NCI-H1694 treated with DMSO at 0.1 percent for 48 hours (cell line): ENCODE measurements at places on chromosomes 16 and 17.
A peak's percentile ranks its signal among the peaks of the same experiment; 100 is the strongest.

DNA sequence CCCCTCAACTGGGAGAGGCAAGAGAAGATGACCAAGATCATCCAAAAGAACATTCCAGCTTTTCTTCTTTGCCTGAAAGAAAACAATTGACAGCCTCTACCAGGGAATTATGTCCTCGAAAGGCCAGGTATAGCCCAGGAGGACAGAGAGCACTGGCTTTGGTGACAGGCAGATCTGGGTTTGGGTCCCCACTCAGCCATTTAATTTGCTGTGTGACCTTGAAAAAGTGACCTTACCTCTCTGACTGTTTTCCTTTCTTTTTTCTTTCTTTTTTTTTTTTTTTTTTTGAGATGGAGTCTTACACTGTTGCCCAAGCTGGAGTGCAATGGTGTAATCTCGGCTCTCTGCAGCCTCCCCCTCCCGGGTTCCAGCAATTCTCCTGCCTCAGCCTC lies 27.7 kb upstream of the KIFC3 start:
- DNase-seq, result no peak

GRCh38 chr17:81440051-81440471 lies 44.8 kb downstream of the BAHCC1 start:
- no peak for DNase-seq

- DNase-seq, result no peak
Measured at GRCh38 chr17:38705523-38705802, 390 bp downstream of the MLLT6 start.

DNA sequence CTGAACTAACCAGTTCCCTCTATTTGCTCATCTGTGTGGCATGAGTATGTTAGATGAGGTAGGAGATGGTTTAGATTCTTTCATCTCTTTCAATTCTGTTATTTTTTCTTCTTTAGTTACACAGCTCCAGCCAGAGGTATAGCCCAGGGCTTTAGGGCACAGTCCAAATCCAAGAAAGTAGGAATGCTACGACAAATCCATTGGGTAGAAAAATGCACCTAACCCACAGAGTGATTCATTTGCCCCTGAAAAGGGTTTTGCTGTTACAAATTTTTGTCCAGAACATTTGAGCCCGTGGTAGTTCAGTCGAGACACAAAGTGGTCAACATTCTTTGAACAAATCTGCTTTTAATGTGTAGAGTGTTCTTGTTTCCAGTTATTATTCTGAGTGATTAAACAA lies 250.7 kb downstream of the HS3ST3A1 start:
- no peak for DNase-seq

DNA sequence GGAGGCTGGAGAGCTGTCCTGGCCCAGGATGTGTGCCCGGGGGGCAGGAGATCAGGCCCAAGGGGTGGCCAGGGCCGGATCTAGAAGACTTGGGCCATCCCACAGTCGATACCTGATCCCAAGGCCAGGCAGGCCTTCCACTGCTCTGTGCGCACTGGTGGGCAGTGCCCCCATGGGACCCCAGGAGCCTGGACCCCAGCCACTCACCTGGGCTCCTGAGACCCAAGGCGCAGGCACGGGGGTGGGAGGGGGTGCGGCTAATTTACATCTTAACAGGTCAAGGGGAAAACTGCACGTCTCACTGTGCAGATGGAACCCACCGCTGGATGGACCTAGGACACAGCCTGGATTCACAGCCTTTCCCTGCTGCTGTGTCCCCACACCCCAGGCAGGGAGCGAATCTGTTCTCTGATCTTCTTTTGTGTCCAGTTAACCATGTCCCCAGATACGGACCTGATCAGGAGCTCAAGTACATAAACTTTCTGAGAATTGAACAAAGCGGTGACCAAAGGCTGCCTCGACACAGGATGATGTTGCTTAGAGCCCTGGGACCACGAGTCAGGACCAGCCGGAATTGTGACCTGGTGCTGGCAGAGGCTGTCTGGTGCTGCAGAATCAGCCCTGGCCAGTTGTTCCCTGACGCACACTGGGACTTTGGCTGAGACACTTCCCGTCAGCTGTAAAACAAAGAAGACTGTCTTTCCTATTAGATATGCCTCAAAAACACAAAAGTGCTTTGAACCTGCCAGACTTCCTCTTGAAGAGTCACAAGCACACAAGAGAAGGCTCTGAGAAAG lies 60.6 kb downstream of the TNFRSF13B start:
- no peak for DNase-seq

DNA sequence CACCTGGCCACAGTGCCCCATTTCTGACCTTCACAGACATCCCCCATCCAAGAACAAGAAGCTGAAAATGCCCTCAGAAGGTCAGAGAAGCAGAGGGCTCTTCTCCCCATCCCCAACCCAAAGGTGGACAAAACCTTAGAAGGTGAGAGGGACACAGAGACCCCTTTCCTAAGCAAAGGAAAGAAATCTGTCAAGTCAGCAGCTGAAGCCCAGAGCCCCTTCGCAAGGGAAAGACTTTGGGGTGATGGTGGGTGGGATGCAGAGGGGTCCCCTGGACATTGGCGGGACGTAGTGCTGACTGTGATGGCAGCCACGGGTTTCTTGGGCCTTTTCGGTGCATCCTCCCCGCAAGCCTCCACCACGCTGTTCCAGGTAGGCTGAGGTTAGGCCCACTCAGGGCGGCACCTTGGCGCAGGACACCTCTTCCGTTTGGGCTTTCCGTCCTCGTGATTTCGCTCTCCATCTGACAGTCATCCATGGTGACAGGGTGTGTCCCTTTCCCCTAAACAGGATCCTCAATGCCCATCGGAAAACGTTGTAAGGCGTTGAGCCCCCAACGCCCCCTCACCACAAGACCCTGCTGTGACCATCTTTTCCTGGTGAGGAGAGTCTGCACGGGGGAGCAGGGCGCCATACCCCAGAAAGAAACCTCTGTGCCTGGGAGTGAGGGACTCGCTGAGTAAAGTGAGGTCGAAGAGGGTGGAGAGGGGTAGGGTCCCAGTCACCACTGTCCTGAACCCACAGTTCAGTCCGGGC lies 10.7 kb upstream of the GSDMA start:
- DNase-seq, result no peak

DNA sequence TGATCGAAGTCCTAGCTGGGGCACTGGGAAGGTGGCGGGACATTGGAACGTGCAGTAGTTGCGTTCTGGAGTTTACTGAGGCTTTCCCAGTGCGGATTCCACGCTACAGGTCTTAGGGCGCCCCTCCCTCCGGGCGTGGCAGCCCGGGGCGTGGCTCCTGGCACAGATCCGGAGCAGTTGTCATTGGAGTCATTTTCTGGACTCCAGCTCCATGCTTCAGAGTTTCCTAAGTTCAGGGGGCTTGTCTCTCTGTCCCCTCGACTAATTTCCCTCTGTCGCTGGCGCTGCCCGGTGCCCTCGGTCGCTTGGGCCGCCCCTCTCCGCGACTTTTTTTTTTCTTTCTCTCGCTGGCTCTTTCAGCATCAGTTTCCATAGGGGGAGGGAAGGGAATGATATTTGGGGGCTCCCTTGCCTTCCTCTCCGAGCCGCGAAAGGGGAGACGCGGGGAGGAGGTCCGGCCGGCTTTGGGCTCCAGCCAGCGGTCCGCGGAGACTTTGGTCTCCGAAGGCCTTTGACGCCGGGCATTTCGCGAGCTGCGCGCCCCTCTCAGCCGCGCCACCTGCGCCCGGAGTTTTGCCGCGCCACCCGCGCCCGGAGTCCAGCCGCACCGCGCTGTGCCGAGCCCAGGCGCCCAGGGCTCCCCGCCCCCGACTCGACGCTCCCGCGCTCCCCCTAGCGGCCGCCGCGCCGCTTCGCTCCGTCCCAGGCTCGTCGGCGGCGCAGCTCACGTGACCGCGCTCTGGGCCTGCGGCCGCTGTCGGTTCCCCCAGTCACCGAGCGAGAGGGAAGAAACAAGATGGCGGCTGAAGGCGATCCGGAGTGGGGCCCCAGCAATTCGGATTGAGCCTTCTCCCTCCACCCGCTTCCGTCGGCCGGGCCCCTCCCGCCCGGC lies at the start of gene BPTF:
Gene BPTF, plus strand, starts transcription at position 769 of the 892 bp plus-strand sequence. CDS start 222 bp downstream, outside the sequence.
- peak; percentile 82 for DNase-seq

- no peak for DNase-seq
Measured at GRCh38 chr17:42141382-42141781, 13.4 kb downstream of the RAB5C start.

DNA sequence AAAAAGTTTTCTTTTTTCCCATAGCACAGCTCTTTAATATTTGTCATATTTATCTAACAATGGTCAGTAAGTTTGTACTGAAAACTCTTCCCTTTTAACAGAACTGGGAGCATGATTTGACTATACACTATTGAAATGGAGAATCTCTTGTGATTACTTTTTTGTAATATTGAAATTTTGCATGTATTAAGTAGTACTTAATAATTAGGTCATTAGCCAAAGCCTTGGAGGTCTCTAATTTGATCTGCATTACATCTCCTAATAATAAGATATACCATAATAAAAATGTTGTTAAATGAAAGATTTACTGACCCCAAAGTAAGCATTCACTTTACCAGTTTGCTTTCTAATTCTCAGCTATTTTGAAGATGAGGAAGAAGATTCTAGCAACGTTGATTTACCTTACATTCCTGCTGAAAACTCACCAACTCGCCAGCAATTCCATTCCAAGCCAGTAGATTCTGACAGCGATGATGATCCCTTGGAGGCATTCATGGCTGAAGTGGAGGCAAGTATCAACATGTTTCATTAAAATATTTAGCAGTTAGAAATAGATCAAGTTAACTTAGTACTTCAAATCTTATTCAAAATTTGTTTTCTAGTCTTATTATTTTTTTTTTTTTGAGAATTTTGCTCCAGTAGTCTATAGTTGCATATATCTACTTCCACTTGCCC lies 18.2 kb downstream of the DDX42 start:
- no peak for DNase-seq

DNA sequence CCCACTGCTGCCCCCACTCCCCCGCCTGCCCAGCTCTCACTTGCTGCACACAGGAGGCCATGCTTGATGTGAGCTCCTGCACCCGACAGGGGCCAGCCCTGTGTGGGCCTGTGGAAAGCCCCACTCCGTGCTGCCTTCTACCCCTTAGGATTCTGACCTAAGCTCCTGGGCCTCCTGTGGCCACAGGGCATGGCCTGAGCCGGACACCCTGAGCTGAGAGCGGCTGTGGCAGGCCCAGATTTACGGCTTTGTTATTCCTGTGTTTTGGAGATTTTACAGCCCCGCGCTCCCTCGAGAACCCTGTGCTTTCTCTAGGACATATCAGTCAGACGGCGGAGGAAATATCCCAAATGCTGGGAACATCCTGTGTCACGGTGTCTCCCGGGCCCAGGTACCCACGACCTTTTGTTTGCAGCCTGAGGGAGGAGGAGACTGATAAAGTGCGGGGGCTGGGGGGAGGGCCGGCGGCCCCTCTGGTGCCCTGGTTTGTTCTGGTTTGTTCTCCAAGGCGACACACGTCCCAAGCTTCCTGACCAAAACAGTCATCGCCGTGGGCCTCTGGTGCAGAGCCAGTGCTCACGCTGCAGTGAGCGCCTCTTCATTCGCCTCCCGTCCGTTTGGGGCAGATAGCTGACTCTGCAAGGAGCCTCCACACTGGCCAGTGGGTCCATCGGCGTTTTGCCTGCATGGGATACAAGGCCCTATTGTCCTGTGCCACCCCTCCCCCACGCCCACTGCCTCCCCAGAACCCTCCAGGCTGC lies 363.4 kb downstream of the C16orf95 start:
- DNase-seq, result no peak

DNA sequence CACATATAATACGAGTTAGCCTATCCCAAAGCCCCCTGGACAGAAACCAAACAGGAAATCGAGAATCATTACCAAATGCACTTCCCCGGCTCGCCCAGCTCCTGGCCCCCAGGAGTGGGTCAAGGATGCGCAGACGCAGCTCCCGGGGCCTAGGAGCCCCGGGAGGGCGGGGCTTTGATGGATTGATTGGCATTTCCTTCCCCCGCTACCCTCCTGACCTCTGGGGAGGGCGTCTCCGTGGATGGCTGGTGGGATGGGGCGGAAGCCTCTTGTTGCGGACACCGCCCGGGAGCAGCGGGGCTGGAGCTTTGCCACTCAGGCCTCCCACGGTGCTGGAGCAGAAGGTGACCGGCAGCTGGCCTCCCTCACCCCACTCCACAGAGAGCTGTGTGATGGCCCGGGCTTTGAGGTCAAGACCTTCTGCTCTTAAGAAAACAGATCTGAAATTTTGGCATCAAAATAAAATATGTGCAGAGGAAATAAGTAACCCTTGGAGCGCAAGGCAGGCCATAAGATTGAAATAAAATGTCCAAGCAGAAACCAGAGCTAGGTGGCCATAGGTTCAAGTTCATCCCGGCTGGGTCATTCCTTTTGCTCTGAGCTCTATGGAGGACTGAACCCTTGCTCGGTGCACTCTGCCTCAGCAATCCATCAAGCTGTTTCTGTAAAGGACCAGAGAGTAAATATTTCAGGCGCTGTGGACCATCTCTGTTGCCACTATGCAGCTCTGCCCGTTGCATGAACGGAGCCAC lies 262.3 kb downstream of the SOX9 start:
- DNase-seq, result no peak

DNA sequence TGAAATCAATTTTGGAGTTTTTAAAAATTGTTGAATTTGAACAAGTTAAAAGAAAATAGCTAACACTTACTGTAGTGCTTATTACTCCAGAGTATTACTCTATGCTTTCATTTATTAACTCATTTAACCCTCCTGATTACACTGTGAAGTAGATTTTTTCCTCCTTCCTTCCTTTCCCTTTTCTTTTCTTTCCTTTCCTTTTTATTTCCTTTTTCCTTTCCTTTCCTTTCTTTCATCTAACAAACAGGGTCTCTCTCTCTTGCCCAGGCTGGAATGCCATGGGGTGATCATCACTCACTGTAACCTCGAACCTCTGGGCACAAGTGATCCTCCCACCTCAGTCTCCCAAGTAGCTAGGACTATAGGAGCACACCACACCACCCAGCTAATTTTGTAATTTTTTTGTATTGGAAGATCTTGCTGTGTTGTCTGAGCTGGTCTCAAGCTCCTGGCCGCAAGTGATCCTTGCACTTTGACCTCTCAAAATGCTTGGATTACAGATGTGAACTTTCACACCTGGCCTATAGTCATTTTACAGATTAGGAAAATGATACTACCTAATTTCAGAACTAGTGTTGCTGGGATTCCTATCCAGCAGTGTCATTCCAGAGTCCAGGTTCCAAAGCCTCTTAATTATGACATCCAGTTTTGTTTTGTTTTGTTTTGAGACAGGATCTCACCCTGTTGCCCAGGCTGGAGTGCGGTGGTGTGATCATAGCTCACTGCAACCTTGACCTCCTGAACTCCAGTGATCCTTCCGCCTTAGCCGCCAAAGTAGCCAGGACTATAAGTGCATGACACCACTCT lies 59.9 kb downstream of the TAOK1 start:
- DNase-seq, result no peak

GRCh38 chr16:19175492-19176262 lies 7.6 kb downstream of the SYT17 start:
- DNase-seq, result no peak

GRCh38 chr17:8997994-8998628 lies 23.2 kb upstream of the NTN1 start:
- DNase-seq, result peak; percentile 49

- no peak for DNase-seq
Measured at GRCh38 chr17:28549236-28550132, 2.9 kb downstream of the UNC119 start.
